Cortex of kidney (tissue), 1 donor: ENCODE measurements at places on chromosomes 2 and 18.

DNA sequence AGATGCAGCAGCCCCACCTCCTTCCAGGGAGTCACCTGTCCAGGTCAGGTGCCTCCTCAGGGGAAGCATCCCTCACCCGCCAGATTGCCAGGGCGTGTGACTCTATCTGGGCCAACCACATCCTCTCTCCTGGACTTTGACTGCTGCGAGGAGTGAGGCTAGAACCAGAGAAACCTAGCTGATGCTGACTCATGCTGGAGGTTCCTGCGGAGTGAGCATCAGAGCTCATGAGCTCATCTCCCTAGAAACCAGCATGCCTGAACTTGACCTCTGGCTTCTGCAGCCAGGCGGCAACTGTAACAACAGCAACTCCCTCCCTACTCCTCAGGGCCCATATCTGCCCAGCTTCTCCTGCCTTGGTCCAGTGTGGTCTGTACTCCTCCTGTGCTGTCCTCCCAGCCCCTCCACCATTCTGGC, 28.3 kb upstream of the NT5DC4 start:
- DNase-seq, result no peak

DNA sequence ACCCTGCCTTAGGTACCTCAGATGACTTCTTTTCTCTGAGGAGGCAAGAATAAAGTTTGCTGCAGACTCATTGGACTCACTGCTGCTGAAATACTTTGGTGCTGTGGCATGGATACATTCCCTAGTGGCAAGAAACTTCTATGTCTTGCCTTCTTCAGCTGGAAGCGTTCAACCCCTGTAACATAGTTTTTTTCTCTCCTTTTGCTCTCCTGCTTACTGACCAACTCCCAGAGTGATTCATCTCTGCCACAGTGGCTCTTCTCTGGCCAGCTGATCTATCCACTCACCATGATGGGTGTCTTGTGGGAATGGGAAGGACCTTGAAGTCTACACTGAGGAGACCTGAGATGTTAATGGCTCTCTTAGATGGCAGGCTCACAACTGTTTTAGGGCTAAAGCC, 309.3 kb upstream of the LRRTM4 start:
- no peak for DNase-seq

DNA sequence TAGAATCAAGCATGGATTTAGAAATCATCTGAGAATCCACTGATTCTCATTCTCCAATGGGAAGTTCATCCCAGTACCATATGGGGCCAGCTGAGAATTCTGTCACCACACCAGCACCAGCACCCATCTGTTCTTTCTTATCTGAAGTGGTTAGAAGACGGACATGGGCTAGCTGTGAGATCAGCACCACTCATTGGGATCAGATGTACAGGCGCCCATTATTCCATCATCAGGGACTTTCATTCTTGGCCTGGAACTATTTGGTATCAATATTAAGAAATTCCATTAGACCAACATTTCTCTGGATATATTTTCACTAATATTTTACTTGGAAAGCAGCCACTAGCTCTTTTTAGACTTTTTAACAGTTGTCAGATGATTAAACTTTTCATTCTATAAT, 185.9 kb upstream of the LINC00305 start:
- no peak for DNase-seq

- no peak for DNase-seq
These were observed 266.6 kb downstream of the TFCP2L1 start for GRCh38 chr2:121018136-121019061.

GRCh38 chr2:238796223-238796885, 51.5 kb upstream of the TWIST2 start:
- no peak for DNase-seq

- no peak for DNase-seq
These were observed 805.7 kb downstream of the SLC4A3 start for GRCh38 chr2:220433131-220433530.

- no peak for DNase-seq
These were observed 106.9 kb downstream of the GFPT1 start for GRCh38 chr2:69279931-69280681.

DNA sequence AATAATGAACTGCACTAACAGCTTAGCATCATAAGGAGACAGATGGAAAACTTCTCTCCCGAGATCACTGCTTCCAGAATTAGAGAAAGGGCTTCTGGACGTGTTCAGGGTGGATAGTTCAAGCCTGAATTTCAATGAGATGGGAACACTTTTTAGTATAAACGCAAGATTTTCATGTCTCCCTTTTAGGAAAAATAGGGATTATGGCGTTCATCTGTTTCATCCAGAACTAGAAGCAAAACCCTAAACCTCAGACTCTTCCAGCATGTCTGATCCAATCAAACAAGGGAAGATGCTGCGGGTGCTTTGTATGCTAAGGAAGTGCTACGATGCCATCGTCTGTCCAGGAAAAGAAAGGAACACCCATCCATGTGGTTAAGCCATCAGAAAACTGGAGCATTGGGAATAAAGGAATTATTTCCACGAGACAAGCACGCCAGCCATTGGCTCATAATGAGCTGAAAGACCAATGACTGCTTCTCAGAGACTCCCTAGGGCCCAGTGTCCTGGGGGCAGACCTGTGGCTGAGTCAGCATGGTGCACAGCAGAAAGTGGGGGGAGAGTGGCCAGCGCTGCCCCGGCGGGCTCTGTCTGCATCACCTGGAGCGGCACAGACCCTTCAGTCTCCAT, 65.9 kb upstream of the AFF3 start:
- no peak for DNase-seq

DNA sequence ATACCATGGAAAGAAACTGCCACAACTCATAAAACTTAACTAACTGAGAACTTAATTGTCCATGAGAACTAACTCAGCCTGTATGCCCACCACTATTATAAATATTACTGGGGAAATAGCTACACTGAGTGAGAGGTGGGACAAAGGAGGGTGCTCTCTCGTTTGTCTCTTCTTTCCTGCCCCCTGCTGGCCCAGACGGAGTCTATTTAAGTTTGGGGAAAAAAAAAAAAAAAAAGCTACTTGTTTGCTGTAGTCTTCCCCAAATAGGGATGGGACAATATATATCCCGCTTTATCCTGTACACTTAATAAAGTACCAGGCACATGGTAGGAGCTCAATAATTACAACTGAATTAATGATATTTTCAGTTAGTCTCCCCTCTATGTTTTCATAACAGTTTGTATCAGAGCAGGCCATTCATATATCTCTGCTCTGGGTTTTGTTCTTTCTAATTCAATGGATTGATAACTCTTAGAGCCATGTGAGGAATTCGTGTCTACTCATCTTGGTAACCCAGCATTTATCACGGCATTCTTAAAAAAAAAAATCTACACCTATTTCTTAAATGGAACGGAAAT, 647.6 kb upstream of the PKDCC start:
- DNase-seq, result no peak

- DNase-seq, result no peak
These were observed 22.9 kb upstream of the SSB start for GRCh38 chr2:169775765-169776164.

- no peak for DNase-seq
These were observed 53.2 kb upstream of the CUL3 start for GRCh38 chr2:224638301-224638823.

DNA sequence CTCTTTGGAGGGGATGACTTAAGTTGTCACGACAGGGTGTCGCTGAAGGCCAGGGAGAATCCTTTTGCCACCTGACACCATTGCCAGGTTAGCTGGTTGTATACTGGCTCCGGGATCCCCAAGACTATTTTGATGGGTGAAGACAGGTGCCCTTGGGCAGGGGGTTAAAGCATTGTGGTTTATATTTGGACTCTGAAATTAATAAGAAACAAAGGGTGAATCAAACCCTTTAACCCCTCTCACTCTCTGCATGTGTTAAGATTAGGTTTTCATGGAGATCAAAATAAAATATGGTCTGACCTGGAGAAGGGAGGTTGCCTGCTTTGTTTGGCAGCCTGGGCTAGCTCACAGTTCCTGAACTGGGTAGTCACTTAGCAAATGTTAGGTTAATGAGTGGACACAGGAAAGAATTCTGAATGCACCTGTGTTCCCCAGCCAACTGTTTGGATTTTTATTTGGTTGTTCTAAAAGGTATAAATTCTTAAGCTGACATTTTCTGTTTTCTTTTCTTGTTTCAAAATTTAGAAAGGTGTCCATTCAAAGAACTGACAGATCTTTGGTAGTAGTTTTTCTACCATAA, 301.7 kb downstream of the KCNS3 start:
- DNase-seq, result no peak

DNA sequence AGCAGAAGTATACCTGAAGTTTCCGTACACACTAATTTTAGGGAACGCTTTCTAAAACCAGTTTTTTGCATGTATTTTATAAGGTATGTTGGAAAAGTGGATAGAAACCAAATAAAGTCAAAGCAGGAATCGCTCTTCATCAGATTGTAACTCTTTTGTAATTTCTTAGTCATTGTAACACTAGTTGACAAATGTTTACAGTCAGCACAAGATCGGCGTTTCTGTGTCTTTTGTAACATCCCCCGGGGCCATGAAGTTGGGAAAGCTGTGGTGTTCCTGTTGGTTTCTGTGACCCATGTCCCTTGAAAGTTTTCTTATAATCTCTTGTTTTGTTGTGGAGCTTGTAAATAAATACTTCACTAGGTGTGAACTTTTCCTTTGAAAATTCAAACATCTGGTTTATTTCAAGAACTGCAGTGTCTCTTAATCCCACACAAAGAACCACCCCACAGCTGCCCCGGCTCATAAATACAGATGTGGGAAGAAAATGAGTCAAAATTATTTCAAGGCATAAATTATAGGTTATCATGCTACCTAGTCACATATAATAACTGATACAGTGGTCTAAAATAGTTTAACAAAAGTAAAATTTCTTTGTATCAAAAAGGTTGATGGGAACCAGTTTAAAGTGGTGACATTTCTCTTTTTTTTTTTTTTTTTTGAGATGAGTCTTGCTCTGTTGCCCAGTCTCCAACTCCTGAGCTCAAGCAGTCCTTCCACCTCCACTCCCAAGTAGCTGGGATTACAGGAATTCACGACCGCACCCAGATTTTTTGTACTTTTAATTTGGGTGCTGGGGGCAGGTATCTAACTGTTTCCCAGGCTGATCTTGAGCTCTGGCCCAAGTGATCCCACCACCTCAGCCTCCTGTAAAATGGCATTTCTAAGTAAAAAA, 751 bp upstream of the NMI start:
- no peak for DNase-seq

- no peak for DNase-seq
These were observed 5.0 kb upstream of the TMEM178A start for GRCh38 chr2:39660612-39661236.

DNA sequence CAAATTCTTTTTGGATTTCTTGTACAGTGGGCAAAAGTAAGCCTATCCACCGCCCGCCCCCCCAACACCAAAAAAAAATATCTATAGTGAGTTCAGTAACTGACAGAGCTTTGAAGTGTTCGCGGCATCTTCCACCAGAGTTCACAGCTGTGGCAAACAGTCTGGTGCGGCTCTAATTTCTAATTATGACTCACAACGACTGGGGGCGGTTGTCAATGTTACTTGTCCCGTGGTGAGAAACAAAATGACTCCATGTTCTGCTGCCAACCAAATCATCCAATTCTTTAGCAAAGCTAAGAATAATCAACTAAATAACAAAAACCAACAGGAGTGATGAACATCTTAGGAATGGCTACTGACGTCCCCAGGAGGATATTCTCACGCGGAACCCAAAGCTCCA, 392.5 kb upstream of the SALL3 start:
- DNase-seq, result no peak

DNA sequence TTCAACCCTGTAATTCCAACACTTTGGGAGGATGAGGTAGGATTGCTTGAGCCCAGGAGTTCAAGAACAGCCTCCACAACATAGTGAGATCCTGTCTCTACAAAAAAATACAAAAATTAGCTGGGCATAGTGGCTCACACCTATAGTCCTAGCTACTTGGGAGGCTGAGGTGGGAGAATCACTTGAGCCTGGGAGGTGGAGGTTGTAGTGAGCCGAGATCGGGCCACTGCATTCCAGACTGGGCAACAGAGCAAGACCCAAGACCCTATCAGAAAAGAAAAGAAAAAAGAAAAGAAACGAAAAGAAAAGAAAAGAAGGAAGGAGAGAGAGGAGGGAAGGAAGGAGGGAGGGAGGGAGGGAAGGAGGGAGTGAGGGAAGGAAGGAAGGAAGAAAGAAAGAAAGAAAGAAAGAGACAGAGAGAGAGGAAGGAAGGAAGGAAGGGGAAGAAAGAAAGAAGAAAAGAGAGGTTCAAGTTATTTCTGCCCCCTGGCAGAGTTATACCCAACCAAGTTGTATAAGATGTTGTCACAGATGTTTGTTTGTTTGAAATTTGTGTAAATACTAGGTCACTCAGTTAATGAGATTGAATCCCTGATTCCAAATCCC, 3.9 kb upstream of the PKDCC start:
- no peak for DNase-seq

- no peak for DNase-seq
These were observed 167.9 kb upstream of the SPOPL start for GRCh38 chr2:138333677-138334076.

DNA sequence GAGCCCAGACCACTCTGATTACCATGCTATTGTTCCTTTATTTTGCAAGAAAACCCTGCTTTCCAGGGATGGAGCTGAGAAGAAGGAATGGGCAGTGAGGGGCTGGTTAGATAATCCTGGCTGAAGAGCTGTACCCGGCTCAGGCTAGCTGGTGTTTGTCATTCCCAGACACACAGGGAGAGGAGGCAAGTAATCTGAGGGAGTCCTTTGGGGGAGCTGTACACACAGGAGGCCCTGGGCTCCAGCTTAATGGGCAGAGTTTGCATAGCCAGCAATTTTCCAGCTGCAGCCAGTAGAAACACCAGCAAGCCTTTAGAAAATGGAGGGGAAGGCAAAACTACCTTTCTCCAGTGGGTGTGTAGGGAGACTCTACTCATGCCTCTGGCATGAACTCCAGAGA, 259.3 kb downstream of the SOX11 start:
- DNase-seq, result no peak

GRCh38 chr18:74897971-74898657, 300.4 kb downstream of the ZNF407 start:
- DNase-seq, result no peak

- DNase-seq, result no peak
These were observed 98.0 kb downstream of the TRABD2A start for GRCh38 chr2:84782717-84783442.

DNA sequence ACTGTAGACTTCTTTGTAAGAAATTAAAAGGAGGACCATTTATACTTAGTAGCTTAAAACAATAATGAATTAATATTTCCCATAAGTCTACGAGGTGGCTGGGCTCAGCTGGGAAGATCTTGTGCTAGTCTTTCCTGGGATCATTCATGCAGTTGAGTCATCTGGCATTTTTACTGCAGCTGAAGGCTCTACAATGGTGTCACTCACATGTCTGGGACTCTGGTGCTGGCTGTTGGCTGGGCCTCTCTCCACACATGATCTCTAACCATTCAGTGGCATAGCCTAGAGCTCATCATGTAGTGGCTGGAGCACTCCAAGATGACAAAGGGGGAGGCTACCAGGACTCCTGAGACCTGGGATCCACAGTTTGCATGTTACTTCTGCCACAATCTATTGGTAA, 35.5 kb downstream of the CLASP1 start:
- no peak for DNase-seq

GRCh38 chr18:4319738-4320677, 135.1 kb downstream of the DLGAP1 start:
- DNase-seq, result no peak

GRCh38 chr2:65605743-65606058, 173.3 kb upstream of the SPRED2 start:
- no peak for DNase-seq

- no peak for DNase-seq
These were observed 344.7 kb upstream of the FIGN start for GRCh38 chr2:164080486-164080885.
